ENCODE measurements at places on chromosomes 7 and 10. TPM values are rescaled to one million over a fixed set of nuclear protein-coding genes. Genes with fewer than 3 reads are reported as not detected.

DNA sequence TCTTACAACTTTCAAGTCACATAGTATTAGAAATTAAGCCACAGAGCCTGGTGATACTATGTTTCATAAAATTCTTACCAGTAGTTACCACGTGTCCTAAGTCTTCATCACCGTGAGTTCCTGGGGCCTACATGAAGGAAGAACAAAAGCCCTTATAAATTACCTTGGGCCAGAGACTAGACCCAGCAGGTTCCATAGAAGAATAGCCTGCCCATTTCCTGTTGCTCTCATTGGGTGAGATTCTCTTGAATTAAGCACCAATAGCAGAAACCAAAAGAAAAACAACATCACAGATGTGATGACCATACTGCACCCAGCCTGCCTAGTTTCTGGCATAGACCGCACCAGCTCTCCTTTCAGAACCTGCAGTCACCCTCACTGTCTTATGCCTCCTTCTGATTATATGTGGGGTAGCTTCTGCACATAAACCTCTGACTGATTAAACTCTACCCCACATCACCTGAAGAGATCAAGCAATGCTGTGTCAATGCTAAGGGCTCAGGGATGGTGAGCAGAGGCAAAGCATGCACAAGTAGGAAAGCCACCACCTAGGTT, 18.0 kb upstream of the SEM1 start:
- H3K4me1 ChIP-seq = no peaks in the 10 kb centered on the region
- H3K27me3 ChIP-seq = peaks cover 15% of the 10 kb centered on the region
- H3K36me3 ChIP-seq = no peaks in the 10 kb centered on the region
- H3K4me3 ChIP-seq = no peak overlapping the region
- no peak overlapping the region for H3K27ac ChIP-seq

Gene ZNF425
- total RNA-seq = 2.8 TPM

DNA sequence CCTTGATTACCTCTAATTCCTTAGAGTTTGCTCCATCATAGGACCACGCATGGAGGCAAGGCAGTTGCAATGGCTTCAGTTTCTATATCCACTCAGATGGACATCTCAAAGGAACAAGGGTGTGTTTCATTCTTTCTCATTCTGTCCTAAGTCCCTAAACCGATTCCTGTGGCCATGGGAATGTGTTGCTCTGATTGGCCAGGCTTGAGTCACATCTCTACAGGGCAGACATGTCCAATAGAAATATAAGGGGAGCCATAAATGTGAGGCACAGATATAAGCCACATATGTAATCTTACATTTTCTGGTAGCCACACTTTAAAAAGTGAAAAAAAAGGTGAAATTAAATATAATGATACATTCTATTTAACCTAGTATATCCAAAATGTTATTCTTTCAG, 16.9 kb upstream of the DLD start:
- no peak overlapping the region for H3K27ac ChIP-seq
- H3K4me3 ChIP-seq = no peak overlapping the region
- no peak for DNase-seq
- H3K4me1 ChIP-seq = peaks cover 25% of the 10 kb centered on the region
- no peaks in the 10 kb centered on the region for H3K36me3 ChIP-seq
- no peaks in the 10 kb centered on the region for H3K27me3 ChIP-seq

DNA sequence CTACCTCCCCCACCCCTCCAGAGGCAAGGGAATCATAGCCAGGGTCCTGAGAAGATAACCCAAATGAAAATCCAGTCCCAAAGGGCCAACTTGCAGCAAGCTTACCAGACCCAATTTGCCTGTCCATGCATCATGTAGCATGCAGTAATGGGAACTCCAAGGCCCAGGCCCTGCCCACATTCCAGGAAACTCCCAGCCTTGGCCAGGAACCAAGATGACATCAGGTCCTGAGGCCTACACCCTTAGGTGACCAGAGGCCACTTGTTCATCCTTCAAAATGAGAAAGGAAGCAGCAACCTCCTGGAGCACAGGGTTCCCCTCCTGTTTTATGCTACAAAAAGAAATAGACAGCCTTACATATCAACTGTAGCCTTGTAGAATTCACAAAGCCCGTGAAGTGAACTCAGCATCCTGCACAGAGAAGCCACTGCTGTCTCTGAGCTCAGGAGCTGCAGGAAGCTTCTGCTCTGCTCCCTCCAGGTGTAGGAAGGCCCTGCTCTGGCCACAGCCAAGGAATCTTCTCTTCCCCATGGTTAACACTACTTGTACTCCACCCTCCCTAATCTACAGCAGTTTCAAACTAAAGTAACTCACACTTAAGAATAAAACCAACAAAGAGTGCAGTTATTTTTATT, 30.3 kb upstream of the GRB10 start:
- H3K36me3 ChIP-seq = no peaks in the 10 kb centered on the region
- H3K27me3 ChIP-seq = peaks cover 13% of the 10 kb centered on the region
- peaks cover 5% of the 10 kb centered on the region for H3K4me1 ChIP-seq
- no peak for DNase-seq

DNA sequence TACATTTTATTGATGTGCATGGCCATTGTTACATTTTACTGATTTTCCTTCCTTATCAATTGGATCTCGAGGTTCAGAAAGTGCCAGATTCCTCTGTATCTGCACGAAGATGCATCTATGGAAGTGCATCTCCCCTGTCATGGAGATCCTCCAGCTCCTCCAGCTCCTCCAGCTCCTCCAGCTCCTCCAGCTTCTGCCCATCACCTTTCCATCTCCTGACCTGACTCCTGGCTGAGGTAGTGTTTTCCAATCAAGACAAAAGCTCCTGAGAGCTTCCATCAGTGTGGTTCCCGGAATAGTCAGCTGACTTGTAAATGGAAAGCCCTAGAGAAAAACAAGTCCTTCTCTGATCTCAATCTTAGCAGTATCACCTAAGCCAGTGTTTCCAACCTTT, 90.8 kb upstream of the KLF6 start:
- no peak for DNase-seq
- no peaks in the 10 kb centered on the region for H3K36me3 ChIP-seq
- peaks cover 76% of the 10 kb centered on the region for H3K4me1 ChIP-seq
- H3K27me3 ChIP-seq = no peaks in the 10 kb centered on the region
- peak overlapping the region; percentile 98 for H3K27ac ChIP-seq

- no peaks in the 10 kb centered on the region for H3K4me1 ChIP-seq
- no peaks in the 10 kb centered on the region for H3K27me3 ChIP-seq
These were observed 865.4 kb downstream of the CCSER2 start for GRCh38 chr10:85193796-85194195.

Gene ETV1
- not detected for total RNA-seq

- no peaks in the 10 kb centered on the region for H3K27me3 ChIP-seq
- H3K36me3 ChIP-seq = no peaks in the 10 kb centered on the region
- no peak for DNase-seq
- no peak overlapping the region for H3K4me3 ChIP-seq
- H3K4me1 ChIP-seq = no peaks in the 10 kb centered on the region
These were observed 618.5 kb upstream of the ANKRD30A start for GRCh38 chr10:36506697-36507496.

DNA sequence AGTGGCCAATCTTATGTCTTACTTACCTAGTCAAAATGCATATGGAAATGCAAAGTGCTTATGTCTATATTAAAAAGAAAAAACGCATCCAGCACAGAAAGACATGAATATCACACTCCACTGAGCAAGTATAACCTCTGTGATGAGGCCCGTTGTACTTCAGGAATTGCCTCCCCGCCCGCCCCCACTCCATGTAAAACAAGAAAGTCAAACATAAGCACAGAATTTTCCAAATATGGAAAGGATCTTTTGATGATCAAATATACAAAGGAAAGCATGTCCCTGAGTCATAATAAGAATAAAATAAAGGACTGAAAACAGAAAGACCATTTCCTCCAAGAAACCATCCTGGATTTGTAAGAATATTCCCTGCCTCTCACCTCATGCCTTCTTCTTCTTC, 229.1 kb downstream of the BAMBI start:
- no peak overlapping the region for H3K4me3 ChIP-seq
- H3K27ac ChIP-seq = no peak overlapping the region
- H3K4me1 ChIP-seq = no peaks in the 10 kb centered on the region

GRCh38 chr7:129146237-129146979, 1.9 kb downstream of the TSPAN33 start:
- no peaks in the 10 kb centered on the region for H3K36me3 ChIP-seq
- no peak overlapping the region for H3K27ac ChIP-seq
- H3K4me3 ChIP-seq = peak overlapping the region; percentile 71
- DNase-seq = no peak

DNA sequence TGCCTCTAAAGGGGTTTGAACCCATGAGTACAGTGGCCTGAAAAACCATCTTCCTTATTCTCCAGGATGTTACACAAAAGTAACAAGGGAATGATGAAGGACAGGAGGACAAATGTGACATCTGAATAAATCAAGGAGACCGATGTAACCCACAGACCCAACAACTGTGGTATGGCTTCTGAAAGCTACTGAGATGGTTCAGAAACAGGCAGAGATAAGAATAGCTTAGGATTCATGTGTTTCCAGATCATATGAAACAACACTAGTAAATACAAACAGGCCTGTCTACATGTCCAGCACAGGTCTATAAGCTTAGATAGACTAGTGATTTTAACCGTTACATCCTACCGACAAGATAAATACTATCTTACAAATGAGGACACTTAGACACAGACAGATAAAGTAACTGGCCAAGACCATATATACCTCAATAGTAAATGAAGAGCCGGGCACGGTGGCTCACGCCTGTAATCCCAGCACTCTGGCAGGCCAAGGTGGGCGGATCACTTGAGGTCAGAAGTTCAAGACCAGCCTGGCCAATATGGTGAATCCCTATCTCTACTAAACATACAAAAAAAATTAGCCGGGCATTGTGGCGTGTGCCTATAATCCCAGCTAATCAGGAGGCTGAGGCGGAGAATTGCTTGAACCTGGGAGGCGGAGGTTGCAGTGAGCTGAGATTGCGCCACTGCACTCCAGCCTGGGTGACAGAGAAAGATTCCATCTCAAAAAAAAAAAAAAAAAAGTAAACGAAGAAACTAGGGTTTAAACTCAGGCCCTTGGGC, 88.7 kb downstream of the SORBS1 start:
- H3K36me3 ChIP-seq = no peaks in the 10 kb centered on the region
- no peaks in the 10 kb centered on the region for H3K4me1 ChIP-seq
- H3K27me3 ChIP-seq = peaks cover 6% of the 10 kb centered on the region
- no peak for DNase-seq

DNA sequence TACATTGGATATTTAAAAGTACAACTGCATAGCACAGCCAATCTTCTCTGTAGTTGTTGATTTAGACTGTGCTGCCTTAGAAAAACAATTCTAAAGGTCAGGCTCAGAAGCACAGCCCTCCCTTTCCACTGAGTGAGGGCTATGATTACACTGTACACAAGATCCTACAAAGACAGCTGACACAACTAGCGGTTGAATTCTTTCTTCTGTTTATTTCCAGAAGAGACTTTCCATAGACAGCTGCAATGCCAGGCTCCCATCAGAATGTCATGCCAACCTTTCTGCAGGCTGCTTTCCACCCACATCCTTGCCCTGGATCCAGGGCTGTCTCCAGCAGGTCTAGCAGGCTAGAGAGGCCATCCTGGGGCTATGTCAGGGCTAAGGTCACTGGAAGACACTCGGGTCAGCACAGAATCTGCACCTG, 39.3 kb downstream of the FAM13C start:
- no peaks in the 10 kb centered on the region for H3K27me3 ChIP-seq
- H3K4me3 ChIP-seq = no peak overlapping the region
- no peaks in the 10 kb centered on the region for H3K4me1 ChIP-seq
- no peak for DNase-seq

GRCh38 chr7:41656366-41656765, 46.5 kb downstream of the INHBA start:
- H3K4me3 ChIP-seq = no peak overlapping the region
- H3K27ac ChIP-seq = no peak overlapping the region
- no peak for DNase-seq
- H3K4me1 ChIP-seq = no peaks in the 10 kb centered on the region
- no peaks in the 10 kb centered on the region for H3K36me3 ChIP-seq

- H3K36me3 ChIP-seq = no peaks in the 10 kb centered on the region
- DNase-seq = no peak
- H3K4me3 ChIP-seq = no peak overlapping the region
These were observed 72.9 kb upstream of the ZNF804B start for GRCh38 chr7:88686468-88687229.

DNA sequence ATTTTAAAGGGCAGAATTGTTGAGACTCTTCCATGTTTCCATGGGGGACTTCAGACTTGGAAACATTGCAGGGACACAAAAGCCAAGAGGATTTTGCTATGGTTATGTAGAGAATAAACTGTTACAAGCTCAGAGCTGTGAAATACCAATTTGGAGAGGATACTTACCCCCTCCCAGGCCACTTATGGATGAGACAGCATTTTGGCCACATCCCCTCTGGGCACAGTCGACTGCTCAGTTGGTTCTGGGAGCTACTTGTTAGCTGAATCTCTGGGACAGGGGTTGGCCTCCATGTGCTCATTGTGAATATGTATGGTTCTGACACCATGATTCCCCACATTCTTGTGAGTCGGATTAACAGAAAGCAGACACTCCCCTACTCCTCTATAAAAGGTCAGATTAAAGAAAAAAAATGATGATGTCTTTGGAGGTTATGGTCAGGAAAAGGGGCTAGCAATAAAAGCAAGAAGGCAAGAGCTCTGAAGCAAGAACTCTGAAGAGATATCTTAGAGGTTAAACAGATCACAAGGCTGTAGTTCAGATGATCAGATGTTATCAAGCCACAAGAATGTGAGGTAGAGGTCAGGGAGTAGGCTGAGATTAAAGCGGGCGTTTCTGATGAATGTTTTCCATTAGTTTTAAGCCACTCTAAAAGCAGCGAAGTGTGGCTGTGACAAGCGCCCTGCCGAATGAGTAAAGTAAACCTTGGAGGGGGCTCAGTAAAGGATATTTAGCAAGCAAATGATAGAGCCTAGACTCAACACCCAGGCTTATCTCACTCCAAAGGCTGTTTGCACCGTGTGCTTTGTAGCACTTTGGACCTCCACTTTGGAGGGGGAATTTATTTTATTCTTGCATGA, 17.2 kb downstream of the STAMBPL1 start:
- H3K36me3 ChIP-seq = no peaks in the 10 kb centered on the region
- no peaks in the 10 kb centered on the region for H3K27me3 ChIP-seq
- peak overlapping the region; percentile 66 for H3K27ac ChIP-seq
- peak; percentile 33 for DNase-seq
- peaks cover 84% of the 10 kb centered on the region for H3K4me1 ChIP-seq
- peak overlapping the region; percentile 74 for H3K4me3 ChIP-seq

Gene MYPN
- not detected for total RNA-seq

DNA sequence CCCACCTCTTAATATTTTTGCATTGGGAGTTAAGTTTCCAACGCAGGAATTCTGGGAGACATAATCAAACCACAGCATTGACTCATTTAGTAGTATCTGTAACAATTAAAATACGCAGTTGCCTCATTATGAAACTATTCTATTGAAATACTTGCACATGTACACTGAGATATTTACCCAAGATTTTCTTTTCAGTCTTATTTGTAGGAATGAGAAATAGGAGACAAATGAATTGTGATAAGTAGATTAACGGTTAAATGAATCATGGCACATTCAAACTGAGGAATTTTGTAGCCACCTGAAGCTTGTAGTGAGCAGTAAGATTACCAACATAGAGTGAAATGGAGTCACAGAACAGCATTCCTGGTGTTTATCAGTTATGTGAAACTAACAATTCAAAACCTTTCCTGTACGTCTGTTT, 18.1 kb downstream of the RP9 start:
- no peak overlapping the region for H3K4me3 ChIP-seq
- no peak for DNase-seq
- H3K4me1 ChIP-seq = no peaks in the 10 kb centered on the region
- H3K36me3 ChIP-seq = peaks cover 9% of the 10 kb centered on the region
- H3K27ac ChIP-seq = no peak overlapping the region
